ENCODE measurements at places on chromosomes 1 and 21.

DNA sequence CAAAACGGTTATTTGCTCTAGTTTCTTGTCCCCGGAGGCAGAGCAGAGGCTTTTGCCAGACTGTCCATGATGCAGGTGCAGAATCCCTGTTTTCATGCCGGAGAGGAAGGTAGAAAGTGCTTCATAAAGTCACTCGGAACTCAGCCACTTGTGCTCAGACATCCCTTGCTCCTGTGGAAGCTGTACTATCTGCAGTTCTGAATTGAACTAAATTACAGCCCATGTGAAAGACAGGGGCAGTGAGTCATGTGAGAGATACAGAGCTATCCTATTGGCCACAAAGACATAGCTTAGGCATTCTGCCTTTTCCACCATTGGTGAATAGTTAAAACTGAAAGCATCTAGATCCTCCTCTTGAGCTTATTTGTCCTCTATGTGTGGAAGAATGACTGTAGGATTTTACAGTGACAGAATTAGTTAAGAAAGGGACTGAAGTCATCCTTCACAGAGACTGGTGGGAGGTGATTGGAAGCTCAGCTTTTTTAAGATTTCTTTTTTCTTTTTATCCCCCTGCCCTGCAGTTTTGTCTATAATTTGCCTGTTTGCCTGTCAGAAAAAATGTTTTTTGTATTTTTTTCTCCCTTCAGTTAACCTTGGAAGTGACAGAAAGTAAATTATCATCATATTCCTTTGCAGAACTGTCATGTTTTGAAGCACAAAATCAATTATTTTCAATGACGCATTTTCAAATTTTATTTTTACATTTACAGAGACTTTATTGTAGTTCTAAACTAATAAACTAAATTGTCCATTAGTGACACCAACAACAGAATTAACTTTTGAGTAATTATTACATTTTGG, 298.6 kb downstream of the PTPRC start:
- DNase-seq = peak; percentile 32

DNA sequence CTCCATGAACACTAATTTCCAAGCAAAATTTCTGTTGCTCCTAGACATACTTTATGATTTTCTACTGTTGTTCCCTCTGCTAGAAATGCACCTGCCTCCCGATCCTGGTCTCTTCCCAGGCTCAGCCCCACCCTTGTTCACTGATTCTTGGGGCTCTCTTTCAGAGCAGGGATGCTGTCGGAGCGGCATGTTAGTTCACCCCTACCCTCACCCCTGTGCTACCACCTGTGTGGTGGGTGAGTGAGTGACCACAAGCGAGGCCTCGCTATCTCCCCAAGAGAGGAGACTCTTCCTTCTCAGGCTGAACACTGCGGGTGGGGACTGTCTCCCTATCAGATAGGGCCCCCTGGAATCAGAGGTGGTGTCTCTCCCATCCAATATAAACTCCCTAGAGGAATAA, 4.9 kb upstream of the S100A8 start:
- DNase-seq = no peak

DNA sequence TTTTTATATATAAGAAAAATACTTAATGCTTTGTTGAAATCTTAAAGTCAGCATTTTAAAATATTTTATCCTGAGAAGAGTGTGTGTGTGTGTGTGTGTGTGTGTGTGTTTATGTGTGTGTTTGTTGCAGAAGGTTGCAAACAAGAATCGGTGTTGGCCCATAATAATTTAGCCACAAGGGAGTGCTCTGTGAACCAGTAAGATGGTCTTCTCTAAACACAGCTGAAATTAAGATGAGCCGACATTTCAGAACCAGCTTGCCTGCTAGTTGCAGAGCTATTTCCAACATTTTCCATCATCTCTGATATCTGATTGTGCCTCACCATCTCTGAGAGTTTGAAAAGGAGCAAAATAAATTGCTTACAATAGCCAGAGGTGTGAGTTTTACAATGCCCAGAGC, 158.8 kb upstream of the SGIP1 start:
- no peak for DNase-seq

- DNase-seq = no peak
Measured at GRCh38 chr1:31482482-31483011, 69.5 kb downstream of the SERINC2 start.

- DNase-seq = peak; percentile 92
Measured at GRCh38 chr1:19974822-19975416, 4.5 kb downstream of the PLA2G2A start.

DNA sequence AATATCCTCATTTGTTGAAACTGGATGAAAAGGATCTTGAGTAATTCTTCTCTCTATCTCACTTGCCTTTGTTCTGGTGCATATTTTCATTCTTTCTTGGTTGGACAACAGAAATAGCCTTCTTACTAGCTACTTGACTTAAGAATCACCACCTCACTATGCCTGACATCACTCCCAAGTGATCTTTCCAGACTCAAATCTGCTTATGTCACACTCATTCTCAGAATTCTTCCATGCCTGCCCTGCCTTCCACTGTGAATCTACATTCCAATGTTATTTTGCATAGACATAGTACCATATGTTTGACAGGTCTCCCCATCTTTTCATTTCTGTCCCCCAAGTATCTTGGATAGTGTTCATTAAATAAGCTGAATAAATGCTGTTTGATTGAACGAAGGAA, 78.5 kb upstream of the DPYD start:
- DNase-seq = peak; percentile 49

DNA sequence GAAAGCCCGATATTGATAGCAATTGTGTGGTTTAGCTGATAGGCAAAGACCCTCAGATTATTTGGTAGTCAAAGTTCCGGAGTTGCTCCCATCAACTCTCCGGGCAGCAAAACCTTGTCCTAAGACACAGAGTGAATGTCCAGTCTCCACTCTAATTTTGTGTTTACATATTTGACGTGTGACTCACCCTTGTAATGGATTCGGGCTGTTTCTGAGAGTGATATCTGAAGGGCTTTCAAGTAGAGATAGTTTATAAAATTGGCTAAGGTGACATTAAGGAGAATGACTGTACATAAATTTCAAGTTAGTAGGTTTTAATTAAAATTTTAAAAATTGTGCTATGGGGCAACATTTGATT, 154.2 kb downstream of the CNIH3 start:
- DNase-seq = no peak

- no peak for DNase-seq
Measured at GRCh38 chr1:17108786-17109185, 10.5 kb downstream of the PADI2 start.

GRCh38 chr1:84020151-84020550, 21.2 kb upstream of the TTLL7 start:
- peak; percentile 11 for DNase-seq

- DNase-seq = no peak
Measured at GRCh38 chr1:44275296-44275962, 62.2 kb downstream of the DMAP1 start.

GRCh38 chr21:41066086-41066938, 101.6 kb upstream of the BACE2 start:
- DNase-seq = no peak

DNA sequence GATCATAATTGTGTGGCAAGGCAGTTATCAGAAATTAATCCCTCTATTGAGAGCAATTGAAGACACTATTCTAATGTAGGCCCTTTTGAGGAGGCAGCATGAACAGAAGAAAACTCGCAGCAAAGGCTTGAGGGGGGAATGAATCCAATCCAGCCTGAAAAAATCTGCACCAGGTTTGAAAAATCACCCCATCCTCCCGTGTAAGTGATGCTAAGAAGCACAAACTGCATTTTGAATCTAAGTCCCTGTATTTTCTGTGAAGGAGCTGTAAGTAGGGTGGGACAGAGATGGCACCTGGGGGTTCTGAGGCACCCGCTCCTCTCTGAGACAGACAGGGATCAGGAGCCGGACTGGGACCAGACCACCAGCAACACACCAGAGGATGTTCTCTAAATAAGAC, at the start of gene CRB1:
Gene CRB1, plus strand, starts transcription at position 241 of the 400 bp plus-strand sequence. CDS start 161 bp downstream, outside the sequence.
- peak; percentile 10 for DNase-seq
